ENCODE measurements at places on chromosomes 3 and 15. TPM values are rescaled to one million over a fixed set of nuclear protein-coding genes. Genes with fewer than 3 reads are reported as not detected.
A peak's percentile ranks its signal among the peaks of the same experiment; 100 is the strongest.

DNA sequence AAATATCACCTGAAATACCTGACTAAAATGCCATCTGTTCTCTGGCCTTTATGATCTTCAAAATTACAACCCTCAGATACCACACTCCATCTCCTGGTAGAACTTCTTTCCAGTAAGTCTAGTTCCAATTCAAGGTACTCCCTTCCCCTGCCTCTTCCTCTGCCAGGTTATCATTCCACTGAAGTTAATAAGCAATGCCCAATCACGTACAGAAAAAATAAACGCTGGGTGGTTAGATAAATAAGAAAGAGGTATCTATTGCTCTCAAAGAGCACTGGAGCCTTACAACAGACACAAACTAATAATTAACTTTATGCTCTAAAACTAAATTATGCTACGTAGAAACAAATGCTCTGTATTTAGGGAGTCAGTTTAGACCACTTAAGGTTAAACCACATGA lies 112.5 kb downstream of the MYO9A start:
- DNase-seq, result no peak

- no peak for DNase-seq
These were observed 295.8 kb upstream of the THBS1 start for GRCh38 chr15:39285071-39285470.

DNA sequence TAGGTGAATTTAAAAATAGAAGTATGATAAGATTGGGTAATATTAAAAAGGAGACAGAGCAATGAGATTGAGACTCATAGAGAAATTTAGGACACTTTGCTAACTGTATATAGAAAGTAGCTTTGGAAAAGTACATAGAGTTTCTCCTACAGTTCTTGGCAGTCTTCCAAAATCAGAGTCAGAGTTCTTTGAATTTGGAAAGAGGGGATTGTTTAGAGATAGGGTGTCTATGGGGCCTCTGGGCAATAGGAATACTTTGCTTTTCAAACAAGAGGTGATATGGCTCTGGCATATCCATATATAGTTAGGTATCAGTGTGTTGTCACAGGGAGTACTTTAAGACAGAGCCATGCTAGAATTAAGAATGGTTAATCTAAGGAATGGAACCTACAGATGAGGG lies 477.1 kb upstream of the KCNMB2 start:
- DNase-seq, result no peak

- peak; percentile 93 for DNase-seq
These were observed 76.4 kb downstream of the DAPK2 start for GRCh38 chr15:63969652-63970421.

DNA sequence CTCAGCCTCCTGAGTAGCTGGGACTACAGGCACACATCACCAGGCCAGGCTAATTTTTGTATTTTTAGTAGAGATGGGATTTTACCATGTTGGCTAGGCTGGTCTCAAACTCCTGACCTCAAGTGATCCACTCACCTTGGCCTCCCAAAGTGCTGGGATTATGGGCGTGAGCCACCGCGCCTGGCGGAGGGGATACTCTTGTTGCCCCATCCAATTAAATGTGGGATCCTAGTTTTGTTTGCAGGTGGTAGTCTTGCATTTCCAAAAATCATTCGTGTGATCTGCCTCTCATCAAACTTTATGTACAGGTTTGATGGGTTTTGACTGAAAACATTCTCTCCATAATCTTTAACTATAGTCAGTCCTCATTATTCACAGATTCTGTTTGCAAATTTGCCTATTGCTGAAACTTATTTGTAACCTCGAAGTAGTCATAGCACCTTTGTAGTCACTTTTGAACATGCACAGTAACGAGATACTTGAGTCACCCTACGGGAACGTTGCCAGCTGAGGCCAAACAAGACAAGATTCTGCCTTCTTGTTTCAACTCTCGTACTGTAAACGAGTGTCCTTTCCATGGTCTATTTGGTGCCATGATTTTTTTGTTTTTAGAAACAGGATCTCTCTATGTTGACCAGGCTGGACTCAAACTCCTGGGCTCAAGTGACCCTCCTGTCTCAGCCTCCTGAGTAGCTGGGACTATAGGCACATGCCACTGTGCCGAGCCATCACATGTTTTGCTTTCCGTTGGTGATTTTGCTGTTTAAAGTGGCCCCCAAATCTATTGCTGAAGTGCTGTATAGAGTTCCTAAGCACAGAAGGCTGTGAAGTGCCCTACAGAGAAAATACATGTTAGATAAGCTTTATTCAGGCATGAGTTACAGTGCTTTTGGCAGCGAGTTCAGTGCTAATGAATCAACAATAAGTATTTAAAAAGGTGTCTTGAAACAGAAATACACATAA lies 8.1 kb upstream of the MAPK6 start:
- no peak for DNase-seq

- DNase-seq, result no peak
These were observed 51.7 kb downstream of the WDR49 start for GRCh38 chr3:167602041-167602440.

DNA sequence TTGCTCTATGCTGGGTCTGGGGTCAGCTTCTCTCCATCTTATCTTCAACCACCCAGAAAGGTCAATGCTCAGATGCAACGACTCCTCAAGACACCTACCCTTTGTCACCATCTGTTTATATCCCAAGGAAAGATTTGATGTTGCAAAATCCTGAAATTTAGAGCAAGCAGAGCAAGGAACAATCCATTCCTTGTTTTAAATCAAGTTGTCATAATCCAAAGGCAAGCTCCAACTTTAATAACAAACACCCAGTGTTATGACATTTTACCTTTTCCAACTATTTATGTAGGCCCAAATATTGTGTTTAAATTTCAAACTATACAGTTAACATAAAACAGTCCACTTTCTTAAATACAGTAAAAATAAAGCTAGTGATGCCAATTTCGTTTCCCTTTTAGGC lies 116.5 kb upstream of the LRIG1 start:
- no peak for DNase-seq

DNA sequence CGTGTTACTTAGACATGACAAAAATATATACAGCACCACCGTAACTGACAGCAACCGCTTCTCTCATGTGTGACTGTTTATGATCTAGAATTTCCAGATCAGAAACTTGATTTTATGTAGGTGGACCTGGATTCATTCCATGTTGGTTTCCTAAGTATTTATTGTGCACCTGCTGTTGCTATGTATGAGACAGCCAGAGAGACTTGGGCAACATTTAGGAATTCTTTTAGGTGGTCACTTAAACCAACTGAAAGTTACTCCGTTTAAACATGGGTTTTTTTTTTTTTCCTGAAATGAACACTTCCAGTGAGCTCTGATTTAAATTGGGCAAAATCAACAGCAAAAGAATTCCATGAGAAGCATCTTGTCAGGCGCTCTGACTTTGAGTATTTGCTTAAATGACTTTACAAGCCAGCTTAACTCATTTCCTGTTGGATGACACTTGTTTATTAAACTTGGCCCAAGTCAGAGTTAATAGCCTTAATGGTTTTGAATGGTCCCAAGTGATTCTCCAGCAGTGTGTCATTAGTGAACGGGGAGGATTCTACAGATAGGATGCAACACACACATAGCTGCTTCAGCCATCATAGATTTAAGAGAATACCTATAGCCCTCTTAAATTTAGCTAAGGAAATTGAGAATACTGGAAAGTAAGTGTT lies 31.8 kb downstream of the MITF start:
- no peak for DNase-seq

- DNase-seq, result no peak
These were observed 42.1 kb downstream of the MINAR1 start for GRCh38 chr15:79474252-79474651.

DNA sequence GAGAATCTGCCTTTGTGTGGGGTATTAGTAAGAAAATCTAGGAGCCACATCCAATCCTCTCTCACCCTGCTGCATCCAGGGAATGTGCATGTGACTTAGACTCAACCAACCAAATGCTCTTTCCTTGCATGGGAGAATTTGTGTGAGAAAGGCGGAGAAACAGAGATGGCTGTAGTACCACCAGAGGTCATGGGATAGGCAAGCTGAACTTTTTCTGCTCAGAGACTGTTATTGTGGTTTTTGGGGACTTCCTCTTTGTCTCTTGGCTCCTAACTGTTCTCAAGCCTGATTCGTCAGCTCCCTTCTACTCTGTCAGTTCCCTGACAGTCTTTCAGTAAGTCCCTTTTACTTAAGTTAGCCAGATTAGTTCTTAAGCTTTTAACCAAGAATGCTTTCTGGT lies 2.6 kb upstream of the ZSCAN2 start:
- no peak for DNase-seq

DNA sequence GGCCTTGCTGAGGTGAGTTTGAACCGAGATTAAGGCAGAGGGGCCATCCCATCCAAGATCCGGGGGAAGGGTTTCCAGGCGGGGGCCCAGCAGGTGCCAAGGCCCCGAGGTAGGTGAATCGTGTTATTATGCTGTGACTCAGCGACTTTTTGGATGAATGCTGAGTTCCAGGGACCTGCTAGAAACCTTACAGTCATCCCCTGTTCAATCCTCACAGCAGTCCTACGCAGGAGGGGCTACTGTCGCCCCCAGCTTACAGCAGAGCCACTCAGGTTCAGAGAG lies 40.9 kb downstream of the DNAJB8 start:
- DNase-seq, result no peak

DNA sequence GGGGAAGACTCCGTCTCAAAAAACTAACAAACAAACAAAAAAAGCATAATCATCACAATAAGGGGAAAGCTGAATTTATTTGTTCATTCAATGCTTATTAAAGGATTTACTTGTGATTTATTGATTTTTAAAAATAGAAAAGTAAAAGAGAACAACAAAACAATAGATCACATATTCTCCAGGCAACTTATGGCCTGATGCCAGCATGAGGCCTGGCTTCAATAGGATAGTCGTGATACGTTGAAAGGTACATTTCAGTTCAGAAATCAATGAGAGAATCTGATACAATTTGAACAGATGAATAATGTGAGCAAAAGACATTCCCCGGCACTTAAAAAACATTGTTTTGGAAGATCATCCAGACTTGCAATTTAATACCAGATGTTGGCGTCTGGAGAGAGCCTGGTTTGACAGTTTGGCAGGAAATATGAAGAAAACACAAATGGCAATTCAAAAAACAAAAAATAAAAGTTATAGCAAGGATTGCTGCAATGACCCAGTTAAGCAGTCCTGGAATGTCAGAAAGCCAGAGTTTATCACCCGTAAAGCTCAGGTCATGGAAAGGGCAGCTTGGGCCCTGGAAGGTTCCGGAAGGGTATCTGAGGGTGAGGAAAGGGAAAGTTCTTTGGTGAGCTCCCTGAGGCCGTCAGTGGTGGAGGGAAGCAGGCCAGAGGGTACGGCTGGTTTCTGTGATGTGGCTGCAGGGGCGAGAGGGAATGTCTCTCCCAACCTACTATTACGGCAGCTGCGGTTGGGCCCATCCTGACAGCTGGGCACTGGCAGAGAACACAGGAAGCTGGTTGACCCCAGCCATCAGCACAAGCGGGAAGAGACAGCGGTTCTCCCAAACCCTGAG lies 230.2 kb upstream of the HES1 start:
- no peak for DNase-seq

DNA sequence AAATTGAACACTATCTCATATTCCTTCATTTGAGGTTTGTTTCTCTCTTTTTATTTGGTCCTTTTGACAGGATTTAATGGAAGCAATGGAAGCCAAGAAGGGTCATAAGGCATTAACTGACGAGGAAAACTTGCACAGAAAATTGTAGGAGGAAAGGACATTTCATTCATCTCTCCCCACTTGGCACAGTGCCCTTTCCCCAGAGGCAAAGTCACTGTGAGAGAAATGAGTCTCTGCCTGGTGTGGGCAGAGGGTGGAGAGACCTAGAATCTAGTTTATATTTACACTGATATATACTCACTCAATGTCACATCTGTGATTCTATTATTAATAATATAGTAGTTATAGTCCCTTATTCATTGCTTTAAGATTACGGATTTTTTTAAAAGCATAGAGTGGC lies 324.6 kb upstream of the IL12A start:
- DNase-seq, result no peak

- no peak for DNase-seq
These were observed 37.5 kb downstream of the CHAC1 start for GRCh38 chr15:40990789-40991188.

- no peak for DNase-seq
These were observed 25.8 kb upstream of the TIMP4 start for GRCh38 chr3:12184541-12184940.

GRCh38 chr3:17841190-17841828 lies 98.9 kb upstream of the TBC1D5 start:
- peak; percentile 62 for DNase-seq

DNA sequence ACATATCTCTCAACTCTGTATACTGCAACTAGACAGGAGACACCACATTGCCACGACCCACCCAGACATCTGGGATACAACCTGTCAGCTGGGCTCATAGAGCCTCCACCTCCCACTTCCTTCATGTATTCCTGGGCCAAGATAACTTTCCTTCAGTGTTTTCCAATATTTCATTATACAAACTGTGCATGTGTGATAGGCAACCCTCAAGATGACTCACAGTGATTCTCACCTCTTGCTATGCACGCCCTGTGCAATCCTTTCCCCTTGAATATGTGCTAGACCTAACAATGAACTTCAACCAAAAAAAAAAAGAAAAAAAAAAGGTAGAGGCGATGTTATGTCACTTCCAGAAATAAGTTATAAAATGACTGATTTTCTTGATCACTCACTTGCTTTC lies 138.0 kb upstream of the ALCAM start:
- DNase-seq, result no peak

- DNase-seq, result no peak
These were observed 297.5 kb downstream of the SHQ1 start for GRCh38 chr3:72550582-72551262.

DNA sequence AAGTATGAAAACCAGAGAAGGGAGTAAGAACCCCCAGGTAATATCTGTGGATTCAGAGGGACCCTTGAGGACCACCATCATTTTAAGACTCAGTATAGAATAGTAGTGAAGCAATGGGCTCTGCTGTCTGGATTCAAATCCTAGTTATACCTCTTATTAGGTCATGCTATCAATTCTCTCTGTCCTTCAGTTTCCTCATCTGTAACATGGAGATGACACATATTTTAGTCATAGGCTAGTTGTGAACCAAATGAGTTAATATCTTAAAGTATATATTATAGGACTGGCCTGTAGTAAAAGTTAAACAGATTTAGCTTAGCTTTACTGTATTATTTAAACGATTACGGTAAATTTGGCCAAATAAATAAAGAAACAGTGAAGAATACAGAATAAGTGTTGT lies 177.3 kb upstream of the GOLIM4 start:
- DNase-seq, result no peak

The P2RY13 gene
- 1.3 TPM for total RNA-seq

The FETUB gene
- total RNA-seq, result 49.9 TPM

The NFKBIZ gene
- 29.7 TPM for total RNA-seq

The UACA gene
- total RNA-seq, result 13.7 TPM

The FGD5 gene
- 4.2 TPM for total RNA-seq

The GOLGA6A gene
- total RNA-seq, result 1.6 TPM

Measured in left lobe of liver (tissue), 2 donors.